ENCODE measurements at places on chromosomes 1 and 21. TPM values are rescaled to one million over a fixed set of nuclear protein-coding genes. Genes with fewer than 3 reads are reported as not detected.

- no peaks in the 10 kb centered on the region for H3K4me1 ChIP-seq
- no peak overlapping the region for H3K4me3 ChIP-seq
- H3K27ac ChIP-seq: no peak overlapping the region
These were observed 299.1 kb upstream of the PROX1 start for GRCh38 chr1:213688655-213689054.

PTAFR gene
- 6.3 TPM for total RNA-seq

UBXN10 gene
- 1.2 TPM for total RNA-seq

DNA sequence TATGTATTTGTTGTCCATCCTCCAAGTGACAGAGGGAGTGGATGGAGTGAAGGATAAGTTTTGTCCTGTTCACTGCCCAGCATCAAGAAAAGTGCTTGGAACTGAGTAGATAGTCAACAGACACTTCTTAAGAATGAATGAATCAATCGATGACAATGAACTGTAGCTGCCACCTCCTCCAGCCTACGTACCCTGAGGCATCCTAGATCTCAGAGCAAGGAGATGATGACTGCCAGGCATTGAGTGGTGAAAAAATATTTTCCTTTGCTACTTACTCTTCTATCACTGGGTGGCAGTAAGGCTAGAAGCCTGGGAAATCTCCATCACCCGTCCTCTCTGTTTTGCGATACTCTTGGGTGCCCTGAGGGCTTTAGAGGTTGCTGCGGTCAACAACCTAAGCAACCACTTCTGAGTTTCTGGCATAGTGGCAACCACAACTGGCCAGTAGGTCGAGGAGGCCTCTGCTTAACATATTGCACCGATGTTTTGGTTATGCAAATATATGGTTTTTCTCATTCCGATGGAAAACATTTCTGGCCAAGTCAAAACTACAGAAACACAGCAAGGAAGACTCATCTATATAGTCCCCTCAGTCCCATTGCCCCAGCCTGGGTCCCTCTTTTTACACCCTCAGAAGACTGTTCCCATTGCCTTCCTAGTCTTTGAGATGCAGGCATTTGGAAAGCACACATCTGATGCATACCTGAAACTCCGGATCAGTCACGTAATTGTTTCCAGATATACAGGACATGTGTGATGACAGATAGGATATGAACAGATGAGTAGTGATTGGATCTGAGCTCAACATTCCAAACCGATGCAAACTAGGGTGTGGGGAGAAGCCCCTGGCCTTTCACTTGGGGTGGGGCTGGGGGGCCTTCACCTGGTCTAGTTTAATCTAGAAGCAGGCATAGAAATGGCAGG, 136.8 kb downstream of the RUNX1 start:
- DNase-seq: no peak
- no peak overlapping the region for H3K27ac ChIP-seq
- no peaks in the 10 kb centered on the region for H3K4me1 ChIP-seq
- no peak overlapping the region for H3K4me3 ChIP-seq
- H3K27me3 ChIP-seq: peaks cover 11% of the 10 kb centered on the region

DNA sequence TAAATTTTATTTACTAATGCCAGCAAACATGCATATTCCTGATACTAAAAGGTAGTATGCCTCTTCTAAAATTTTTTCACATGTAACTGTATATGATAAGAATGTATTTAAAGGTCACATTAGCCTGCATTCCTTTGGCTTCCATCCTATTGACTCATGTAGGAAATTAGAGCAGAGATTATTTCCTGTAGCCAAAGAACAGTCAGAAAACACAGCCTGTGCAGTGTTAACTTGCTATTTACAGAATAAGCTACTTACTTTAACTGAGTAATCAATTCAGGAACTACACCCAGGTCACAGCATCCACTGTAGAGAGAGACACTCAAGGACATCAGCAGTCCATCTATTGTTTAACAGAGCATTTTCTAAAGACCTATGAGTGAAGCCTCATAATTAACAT, 154.5 kb upstream of the ADGRL4 start:
- H3K36me3 ChIP-seq: no peaks in the 10 kb centered on the region
- no peaks in the 10 kb centered on the region for H3K27me3 ChIP-seq
- H3K4me3 ChIP-seq: no peak overlapping the region
- no peak overlapping the region for H3K27ac ChIP-seq
- no peaks in the 10 kb centered on the region for H3K4me1 ChIP-seq

- DNase-seq: no peak
- H3K36me3 ChIP-seq: no peaks in the 10 kb centered on the region
- no peaks in the 10 kb centered on the region for H3K4me1 ChIP-seq
- H3K27ac ChIP-seq: no peak overlapping the region
- H3K4me3 ChIP-seq: no peak overlapping the region
- no peaks in the 10 kb centered on the region for H3K27me3 ChIP-seq
These were observed 181.3 kb upstream of the DMRTA2 start for GRCh38 chr1:50604580-50604979.

ADGRL4 gene
- 17.7 TPM for total RNA-seq

DNA sequence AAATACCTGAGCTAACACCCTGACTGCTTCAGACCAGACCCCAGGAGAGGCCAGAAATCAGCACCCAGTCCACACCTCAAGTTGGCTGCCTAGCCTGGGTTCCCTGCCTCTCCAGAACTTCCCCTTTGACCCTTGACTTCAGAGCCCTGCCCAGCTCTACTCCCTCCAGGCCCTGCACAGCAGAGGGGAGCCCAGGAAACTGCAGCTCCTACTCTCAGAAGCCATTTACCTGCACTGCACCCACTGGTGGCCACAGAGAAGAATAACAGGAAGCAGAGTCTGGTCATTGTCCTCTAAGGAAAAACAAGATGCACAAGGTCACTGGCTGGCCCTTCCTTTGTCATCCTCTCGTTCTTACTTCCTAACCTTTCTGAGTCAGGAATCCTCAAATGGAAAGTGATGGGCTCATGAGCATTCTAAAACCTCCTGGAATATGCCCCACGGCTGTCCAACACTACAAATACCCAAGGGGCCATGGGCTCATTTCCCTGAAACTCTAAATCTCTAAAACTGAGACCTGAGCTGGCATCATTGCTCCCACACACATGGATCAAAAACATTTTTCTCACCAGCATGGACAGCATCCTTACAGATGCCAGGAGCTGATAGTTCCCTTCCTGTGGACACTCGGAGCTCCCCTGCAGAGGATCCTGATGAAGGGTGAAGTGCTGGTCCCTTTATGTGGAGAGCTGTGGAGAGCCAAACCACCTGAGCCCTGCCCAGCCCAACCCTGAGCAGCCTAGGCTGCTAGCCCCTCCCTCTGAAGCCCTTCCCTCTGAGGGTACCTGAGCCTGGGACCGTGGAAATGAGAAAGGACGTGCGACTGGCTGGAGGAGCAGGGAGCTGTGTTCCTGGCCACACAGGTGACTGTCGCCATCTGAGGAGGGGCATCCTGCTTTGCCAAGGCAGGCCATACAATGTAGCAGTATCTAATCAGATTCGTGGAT, at the start of gene ITLN2:
Gene ITLN2, minus strand, starts transcription at position 652 of the 947 bp plus-strand sequence. Its CDS starts 68 bp downstream, at position 584.
- no peak within 1 kb of the TSS for H3K4me3 ChIP-seq
- peak; percentile 29 for DNase-seq
- H3K27ac ChIP-seq: no peak within 1 kb of the TSS
- H3K36me3 ChIP-seq: no peaks in the 10 kb centered on the region
- H3K27me3 ChIP-seq: no peaks in the 10 kb centered on the region
- no peaks in the 10 kb centered on the region for H3K4me1 ChIP-seq

RGS1 gene
- 2.4 TPM for total RNA-seq

COL9A2 gene
- total RNA-seq: 3.1 TPM

All from adrenal gland (tissue), 19 donors.